ENCODE measurements at places on chromosomes 7 and 10.
A peak's percentile ranks its signal among the peaks of the same experiment; 100 is the strongest.

DNA sequence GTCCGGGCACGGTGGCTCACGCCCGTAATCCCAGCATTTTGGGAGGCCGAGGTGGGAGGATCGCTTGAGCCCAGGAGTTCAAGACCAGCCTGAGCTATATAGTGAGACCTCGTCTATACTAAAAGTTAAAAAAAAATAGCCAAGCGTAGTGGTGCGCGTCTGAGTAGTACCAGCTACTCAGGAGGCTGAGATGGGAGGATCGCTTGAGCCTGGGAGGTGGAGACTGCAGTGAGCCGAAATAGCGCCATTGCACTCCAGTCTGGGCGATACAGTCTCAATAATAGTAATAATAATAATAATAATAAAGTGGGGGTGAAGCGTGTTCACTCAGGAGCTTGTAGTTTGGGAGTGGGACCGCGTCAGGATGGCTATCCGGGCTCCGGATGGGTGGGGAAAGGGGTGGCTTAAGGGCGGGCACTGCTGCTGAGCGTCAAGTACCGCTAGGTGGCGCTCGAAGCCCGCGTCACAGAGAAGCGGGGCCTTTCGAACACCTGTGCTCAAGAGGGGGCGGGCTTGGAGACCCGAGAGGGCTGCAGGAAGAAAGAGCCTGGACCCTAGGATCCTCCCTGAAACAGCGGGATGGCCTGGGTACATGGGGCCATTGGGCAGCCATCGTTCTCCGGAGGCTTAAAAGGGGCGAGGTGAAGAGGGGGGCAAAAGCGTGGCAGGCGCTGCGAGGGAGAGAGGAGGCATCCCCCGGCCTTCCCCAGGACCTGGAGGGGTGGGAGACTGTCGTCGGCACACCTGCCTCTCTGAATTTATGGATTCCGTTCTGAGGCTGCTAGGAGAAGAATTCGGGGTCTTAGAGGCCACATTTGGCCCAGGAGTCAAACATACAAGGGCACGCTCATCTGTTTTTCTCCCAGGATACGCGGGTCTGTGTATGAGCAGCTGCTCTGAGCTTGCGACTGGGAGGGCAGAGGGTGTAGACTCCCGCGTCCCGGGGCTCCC is 14.5 kb downstream of the LBX1 start:
- DNase-seq, result peak; percentile 25

GRCh38 chr7:32258265-32258664 is 188.1 kb upstream of the PDE1C start:
- DNase-seq, result no peak

DNA sequence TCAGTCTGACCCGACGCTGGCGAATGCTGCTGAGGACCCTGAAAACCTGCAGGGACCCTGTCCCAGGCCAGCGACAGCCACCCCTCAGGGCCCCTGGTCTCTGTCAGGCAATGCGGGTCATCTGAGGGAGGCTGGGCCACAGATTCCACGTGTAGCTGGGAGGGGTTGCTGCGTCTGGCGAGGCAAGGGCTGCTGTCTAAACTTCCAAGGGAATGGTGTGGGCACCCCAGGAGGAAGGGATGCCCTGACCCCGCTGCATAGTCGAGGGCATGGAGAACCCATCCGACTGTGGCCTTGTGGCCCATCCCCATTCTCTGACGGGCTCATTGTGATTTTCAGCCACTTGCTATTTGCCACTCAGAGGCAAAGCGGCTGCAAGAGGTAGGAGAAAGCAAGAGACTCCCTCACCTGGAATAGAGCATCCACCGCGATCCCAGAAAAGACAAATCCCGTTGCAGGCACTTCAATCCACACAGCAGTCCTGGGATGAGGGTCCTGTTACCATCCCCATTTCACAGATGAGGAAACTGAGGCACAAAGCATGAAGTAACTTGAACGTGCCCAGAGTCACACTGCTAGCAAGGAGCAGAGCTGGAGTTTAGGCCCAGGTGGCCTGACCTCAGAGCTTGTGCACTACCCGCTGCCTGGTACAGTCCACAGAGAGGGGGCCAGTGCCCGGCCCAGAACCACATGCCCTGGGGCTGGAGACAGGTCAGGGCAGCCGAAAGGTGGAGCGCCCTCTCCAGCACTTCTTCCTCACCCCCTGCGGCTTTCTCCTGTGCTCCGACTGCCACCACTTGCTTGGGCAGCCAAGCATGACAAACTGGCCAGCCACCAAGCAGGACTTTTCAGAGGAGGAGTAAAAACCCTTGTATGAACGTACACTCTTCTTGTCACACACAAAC is 163.8 kb upstream of the KLF14 start:
- no peak for DNase-seq

DNA sequence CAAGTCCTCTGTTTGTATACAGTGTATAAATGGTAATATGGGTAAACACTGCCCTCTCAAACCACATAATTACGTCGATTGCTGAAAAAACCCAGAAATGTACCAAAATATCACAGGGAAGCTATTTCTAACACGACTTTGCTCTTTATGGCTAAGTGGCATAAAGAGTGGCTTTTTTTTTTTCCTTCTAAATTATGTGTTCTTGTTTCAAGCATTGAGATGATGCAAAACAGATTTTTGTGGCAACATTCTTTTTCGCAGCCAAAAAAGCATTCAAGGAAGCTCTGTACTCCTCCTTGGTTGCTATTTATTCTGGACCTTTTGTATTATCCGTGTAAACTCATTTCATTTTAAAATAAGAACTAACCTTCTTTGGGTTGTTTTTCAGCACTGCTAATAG is 138.9 kb downstream of the VTI1A start:
- no peak for DNase-seq

DNA sequence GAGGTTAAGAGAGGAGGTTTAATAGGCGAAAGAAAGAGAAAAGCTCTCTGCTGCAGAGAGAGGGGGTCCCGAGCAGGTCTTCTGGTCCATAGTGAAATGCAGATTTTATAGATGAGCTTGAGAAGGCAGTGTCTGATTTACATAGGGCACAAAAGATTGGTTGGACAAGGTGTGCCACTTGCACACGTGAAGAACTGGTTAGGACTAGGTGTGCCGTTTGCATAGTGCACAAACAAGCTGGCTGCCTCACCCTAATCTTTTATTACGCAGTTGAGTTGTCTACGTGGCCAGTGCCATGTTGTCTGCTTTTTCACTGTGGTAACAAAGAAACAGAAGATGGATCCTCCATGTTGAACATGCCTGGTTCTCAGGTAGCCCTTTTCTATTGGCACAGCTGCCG is 82.6 kb downstream of the AMPH start:
- DNase-seq, result no peak

DNA sequence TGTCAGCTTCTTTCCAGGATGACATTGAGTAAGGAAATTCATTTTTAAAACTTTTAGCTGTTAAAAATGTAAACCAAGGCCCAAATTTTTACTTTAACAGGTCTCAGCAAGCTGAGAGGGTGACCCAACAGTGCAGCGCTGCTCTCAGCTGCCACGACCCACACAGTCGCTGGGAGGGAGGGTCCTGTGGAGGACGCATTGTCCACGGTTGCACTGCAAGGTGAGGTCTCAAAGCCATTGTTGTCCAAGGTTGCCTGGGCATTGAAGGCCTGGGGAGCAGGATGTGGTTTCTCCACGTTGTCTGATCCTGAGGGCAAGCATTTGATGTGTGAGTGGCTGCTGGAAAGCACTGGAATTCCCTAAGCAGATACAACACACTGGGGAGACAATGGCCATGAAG is 15.1 kb upstream of the VIPR2 start:
- DNase-seq, result no peak

GRCh38 chr10:1169981-1170866 is 114.0 kb downstream of the WDR37 start:
- no peak for DNase-seq

- DNase-seq, result no peak
Measured at GRCh38 chr7:129014501-129015101, 40.3 kb downstream of the TNPO3 start.

GRCh38 chr7:30649717-30650420 is 32.4 kb downstream of the CRHR2 start:
- DNase-seq, result no peak

DNA sequence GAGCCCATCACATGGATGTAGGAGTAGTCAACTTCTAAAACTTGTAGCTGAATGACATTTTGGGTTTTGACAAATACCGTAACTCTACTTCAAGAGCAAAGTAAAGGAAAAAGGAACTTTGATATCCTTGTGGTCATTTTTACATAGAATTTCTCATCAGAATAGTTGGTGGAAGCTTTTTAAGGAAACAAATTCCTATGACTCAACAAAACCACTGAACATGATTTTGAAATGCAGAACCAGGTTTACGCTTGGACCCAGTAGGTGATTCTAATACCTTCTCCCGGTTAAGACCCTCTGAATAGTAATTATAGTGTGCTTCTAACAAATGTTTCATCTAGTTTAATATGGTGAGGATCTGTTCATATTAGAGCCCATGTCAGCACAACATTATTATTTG is 307.8 kb downstream of the GPR37 start:
- DNase-seq, result no peak

GRCh38 chr7:877312-878232 is 1.2 kb downstream of the GET4 start:
- DNase-seq, result no peak

GRCh38 chr10:62239994-62240393 is 28.6 kb downstream of the RTKN2 start:
- DNase-seq, result no peak

- no peak for DNase-seq
Measured at GRCh38 chr7:66930341-66930740, 9.3 kb downstream of the TMEM248 start.

- DNase-seq, result no peak
Measured at GRCh38 chr10:26792758-26793495, 67.8 kb downstream of the ABI1 start.

DNA sequence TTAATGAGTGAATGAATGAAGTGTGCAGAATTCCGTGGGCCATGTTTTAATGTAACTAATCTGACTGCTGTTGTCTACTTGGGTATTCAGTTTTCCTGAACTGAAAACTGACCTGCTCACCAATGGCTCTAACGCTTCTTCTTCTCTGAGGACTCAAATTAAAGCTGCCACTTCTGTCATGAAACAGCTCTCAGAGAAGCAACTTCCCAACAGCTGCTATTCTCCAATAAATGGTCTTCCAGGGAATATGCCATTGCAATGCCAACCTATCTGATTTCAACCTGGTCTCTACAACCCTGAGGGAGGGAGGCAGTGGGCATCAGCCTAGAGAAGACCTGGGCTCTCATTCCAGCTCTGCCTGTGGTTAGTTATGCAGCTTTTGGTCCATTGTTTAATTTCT is 69.4 kb downstream of the FRMD4A start:
- no peak for DNase-seq

DNA sequence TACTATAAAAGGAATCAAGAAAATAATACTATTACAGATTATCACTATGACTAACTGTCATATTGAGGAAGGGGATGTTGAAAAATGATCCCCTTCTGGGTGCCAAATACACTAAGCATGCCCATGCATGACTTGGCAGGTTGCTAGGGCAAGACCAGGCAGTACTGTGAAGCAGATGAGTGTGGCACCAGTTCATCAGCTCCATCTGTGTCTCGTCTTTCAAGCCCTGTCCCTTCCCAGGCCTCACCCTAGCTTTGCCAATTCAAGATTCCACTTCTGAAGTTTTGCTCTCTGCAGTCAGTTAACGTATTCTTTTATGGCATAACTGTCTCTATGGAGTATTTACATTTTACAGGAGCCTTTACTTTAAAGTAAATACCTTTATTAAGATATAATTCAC is 135.6 kb upstream of the HPS1 start:
- no peak for DNase-seq

- no peak for DNase-seq
Measured at GRCh38 chr7:46205478-46205877, 284.4 kb upstream of the IGFBP3 start.

GRCh38 chr7:86932038-86932512 is 127.4 kb downstream of the ELAPOR2 start:
- no peak for DNase-seq

GRCh38 chr10:61987537-61987936 is 86.0 kb downstream of the ARID5B start:
- no peak for DNase-seq

DNA sequence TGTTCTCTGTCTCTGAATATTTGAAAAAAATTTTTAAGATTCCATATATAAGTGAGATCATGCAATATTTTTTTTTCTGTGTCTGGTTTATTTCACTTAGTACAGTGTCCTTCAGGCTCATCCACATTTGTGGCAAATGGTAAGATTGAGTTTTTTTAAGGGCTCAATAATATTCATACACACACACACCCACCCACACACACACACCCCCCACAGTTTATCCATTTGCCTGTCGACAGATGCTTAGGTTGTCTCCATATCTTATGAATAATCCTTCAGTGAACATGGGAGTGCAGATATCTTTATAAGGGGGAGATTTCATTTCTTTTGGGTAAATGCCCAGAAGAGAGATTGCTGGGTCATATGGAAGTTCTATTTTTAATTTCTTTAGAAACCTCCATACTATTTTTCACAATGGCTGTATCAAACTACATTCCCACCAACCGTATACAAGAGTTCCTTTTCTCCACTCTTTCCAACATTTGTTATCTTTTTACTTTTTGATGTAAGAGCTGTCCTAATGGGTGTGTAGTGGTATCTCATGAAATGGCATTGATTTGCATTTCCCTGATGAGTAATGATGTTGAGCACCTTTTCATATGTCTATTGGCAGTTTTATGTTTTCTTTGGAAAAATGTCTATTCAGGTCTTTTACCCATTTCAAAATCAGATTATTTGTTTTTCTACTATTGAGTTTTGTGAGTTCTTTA is 35.0 kb downstream of the AUTS2 start:
- no peak for DNase-seq

DNA sequence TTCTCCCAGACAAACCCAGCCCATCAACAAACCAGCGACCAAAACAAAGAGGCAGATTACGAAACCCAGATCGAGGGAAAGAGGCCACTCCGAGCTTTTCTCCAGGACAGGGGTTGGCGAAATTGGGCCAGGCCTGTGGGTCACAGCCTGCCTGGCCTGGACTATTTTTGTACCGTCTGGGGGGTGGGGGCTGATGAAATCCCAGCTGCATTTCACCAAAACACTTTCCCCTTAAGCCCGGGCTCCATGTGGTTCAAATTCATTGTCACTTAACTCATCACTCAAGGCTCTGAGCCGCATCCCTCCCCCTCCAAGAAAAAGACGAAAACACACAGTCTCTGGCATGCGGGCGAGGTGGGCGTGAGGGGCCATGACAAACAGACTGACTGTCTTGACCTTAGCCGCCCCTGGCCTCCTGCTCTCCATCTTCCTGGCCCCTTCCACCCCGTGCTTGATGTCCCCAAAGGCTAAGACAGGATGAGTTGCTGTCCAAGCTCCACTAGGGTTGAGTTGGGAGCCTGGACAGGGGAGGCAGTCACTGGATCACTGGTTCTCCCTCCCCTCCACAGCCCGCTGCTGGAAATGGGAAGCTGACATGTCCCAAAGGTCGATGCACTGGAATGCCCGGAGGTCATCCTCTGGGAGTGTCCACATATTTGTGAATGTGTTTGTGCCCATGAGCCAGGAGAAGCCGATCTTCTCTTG is 19.2 kb downstream of the TMEM270 start:
- no peak for DNase-seq

DNA sequence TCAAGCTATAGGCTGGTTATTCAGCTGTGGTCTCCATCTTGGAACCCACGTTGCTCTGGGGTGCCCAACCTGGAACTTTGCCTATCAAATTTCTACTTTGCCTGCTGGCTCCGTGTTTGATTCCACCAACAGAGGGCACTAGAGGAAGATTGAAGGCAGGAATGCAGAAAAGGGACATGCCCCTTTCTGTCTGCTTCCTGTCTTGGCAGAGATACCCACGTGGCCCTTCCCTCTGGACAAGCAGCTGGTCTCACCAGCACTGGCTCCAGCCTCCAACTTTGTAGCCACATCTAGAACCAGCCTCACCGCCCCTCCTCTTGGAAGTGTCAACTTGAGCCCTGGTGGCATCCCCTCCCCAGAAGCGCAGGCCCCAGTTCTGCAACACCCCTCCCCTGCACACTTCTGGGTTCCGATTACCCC is 52.1 kb upstream of the ZNF438 start:
- DNase-seq, result no peak

Data from GOT3 (cell line).